ENCODE measurements at places on chromosomes 16 and 17. TPM values are rescaled to one million over a fixed set of nuclear protein-coding genes. Genes with fewer than 3 reads are reported as not detected.

The FOXL1 gene
- 0.57 TPM for total RNA-seq

GRCh38 chr17:55407641-55408566 lies 13.7 kb downstream of the MMD start:
- no peak for DNase-seq

- DNase-seq = no peak
Observed at GRCh38 chr17:49471089-49471683, 23.9 kb upstream of the NGFR start.

The BCL6B gene
- 0.56 TPM for total RNA-seq

GRCh38 chr16:55475919-55476318 lies 3.1 kb upstream of the MMP2 start:
- no peak for DNase-seq

DNA sequence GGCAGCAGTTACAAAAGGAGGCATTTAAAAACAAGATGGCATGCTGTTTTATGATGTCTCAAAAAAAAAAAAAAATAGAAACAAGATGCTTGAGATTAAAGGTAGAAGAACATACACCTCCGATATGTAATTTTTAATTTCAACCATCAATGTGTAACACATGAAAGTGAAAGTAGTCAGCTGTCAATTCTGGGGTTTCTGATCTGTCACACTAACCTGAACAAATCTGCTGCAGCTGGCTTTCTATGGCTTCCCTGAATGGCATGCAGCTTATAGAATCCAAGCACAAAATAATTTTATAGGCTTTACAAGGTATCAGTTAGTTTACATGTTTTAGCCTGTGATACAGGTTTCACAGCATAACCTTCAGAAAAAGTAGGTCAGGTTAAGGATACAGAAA lies 13.5 kb downstream of the GLYR1 start:
- DNase-seq = no peak

DNA sequence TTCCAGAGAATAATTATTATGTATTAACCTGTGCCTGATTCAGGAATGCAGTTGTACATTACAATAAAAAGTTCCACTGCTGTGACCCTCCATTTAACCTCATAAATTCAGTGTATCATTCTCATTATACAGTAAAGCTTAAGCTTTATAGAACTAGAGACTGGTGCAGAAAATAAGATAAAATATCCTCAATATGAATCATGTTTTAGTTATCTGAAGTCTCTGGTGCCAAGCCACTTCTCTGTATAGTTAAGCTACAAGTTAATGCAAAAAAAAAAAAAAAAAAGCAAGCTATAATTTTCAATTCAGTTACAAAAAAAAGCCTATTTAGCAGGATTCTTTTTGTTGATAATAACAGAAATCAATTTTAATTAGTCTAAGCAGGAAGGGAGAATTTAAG lies 22.4 kb upstream of the SMIM36 start:
- no peak for DNase-seq

DNA sequence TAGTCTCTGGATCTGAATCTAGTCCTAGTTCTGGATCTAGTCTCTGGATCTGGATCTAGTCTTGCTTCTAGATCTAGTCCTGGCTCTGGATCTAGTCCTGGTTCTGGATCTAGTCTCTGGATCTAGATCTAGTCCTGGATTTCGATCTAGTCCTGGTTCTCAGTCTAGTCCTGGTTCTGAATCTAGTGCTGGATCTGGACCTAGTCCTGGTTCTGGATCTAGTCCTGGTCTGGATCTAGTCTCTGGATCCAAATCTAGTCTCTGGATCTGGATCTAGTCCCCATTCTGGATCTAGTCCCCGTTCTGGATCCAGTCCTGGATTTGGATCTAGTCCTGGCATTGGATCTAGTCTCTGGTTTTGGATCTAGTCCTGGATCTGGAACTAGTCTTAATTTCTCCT lies 29.9 kb upstream of the VAT1L start:
- no peak for DNase-seq

- no peak for DNase-seq
Observed at GRCh38 chr16:51328733-51329132, 177.7 kb upstream of the SALL1 start.

DNA sequence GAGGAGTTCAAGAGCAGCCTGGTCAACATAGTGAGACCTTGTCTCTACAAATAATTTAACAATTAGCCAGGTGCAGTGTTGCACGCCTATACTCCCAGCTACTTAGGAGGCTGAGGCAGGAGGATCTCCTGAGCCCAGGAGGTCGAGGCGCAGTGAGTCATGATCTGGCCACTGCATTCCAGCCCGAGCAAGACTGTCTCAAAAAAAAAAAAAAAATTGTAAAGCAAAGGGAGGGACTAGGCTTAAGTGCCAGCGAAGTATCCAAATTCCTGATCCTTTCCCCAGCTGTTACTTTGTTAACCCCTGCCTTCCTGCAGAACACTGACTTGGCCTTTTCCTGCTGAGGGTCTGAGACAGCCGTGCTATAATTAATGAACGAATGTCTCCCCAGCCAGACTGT lies 2.7 kb downstream of the GDPD3 start:
- no peak for DNase-seq
